ENCODE measurements at places on chromosomes 16 and 17. TPM values are rescaled to one million over a fixed set of nuclear protein-coding genes. Genes with fewer than 3 reads are reported as not detected.

- DNase-seq, result no peak
Measured at GRCh38 chr17:76538281-76538931, 897 bp upstream of the CYGB start.

- no peak for DNase-seq
Measured at GRCh38 chr16:4718466-4718865, 15.6 kb downstream of the ANKS3 start.

DNA sequence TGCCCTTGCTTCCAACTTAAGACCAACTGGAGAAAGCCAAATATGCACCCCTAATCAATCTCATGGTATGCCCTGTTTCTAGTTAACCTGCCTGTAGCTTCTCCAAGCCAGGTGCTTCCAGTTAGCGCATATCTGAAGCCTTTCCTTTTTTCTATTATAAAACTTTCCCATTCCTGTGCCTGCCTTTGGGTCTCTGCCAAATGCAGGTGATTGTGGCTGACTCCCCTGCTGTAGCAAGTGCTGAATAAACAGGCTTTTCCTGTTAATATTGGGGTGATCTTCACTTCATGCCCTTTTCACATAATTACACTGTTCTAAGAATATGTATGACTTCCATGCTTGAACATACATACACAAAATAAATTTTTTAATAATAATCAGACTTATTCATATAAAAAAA lies 207.4 kb downstream of the TANC2 start:
- DNase-seq, result no peak

DNA sequence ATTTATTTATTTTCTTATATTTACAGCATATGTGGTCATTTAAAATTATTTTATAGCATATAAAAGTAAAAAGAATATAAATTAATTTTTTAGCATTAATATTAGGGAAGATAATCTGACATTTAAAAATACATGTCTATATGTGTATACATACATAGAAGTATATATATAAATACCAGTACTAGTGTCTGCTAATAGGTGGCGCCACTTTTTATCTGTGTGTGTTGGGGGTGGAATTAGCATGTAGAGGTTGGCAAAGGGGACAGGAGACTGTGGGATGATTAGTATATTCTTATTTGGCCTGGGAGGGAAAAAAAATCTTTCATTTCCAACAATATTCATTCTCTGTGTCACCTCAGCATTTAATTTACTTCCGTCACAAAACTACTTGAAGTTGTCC lies 359.1 kb downstream of the WWOX start:
- no peak for DNase-seq

Gene SHISA9
- polyA plus RNA-seq, result not detected

DNA sequence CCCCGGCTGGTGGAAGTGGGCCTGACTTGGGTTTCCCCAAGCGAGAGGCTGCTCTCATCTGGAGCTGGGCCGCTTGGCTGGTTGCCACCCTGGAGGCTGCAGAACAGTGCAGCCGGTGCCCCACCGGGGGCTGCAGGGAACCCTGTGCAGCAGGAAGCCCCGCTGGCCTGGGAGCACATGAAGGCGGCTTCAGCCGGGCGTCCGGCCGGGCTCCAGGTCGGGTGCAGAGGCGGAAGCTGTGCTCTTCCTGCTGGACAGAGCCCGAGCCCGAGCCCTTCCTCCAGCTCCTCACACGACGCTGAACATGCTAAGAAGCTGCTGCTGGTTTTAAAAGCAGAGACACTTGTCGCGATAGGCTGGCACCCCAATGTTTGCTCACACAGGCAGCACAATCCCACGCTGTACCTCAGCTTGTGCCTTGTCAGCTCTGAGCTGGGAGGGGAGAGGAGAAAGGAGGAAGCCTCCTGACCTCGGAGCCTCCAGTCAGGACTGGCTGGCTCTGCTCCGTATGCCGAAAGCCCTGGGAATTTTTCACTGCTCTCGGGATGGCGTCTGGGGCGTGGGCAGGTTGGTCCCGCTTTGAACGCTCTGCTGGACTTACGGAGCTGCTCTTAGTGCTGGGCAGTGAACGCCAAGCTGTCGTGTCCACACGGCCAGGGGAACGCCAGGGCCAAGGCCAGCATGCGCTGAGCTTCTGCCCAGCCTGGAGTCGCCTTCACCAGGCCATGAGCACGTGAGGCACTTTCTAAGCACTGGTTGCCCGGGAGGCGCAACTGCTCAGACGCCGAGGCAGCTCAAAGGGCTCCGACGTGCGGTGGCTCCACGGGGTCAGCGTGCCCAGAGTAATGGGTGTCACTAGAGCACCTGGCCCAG lies 8.8 kb downstream of the CDK5R1 start:
- no peak for DNase-seq

DNA sequence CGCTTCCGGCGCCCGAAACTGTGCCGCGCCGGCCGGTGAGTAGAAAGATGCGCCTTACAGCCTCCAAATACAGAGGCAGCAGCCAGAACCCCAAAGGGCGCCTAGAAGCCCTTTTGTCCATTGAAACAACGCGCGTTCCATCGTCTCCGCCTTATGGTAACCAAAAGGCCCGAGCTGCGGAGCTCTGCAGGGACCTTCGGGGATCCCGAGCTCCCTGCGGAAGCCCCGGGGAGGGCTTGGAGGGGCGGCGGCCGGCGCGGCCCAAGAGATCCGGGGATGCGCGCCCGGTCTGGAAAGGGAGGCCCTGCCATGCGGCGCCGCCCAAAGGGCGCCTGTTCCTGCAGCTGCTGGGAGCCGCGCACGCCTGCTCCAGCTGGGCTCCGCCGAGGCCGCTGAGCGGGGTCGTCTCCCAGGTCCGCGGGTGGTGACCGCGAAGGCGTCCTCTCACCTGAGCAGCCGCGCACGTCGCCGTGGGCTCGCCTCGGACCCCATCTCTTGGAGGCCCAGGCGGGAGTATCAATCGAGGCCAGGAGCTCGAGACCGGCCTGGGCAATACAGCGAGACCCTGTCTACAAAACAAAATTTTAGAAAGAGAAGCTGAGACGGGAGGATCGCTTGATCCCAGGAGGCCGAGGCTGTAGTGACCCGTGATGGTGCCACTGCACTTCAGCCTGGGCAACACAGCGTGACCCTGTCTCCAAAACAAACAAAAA lies 742 bp upstream of the FBXO31 start:
- DNase-seq, result no peak

DNA sequence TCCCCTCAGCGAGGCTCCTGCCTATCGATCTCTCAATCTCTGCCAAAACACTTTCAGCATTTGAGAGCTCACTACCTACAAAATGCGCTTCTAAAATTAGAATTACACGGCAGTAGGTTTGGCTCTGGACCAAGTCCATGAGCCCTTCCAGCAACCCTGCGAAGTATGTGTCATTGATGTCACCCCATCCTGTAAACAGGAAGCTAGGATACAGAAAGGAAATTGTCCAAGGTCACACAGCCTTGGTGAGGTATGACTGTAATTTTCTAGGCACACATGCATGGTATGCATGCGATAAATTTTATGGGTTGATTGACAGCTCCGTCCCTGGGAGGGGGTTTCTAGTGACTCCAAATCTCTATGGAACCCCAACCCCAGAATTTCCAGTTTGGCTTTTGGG lies 330.3 kb upstream of the CDH5 start:
- DNase-seq, result no peak

DNA sequence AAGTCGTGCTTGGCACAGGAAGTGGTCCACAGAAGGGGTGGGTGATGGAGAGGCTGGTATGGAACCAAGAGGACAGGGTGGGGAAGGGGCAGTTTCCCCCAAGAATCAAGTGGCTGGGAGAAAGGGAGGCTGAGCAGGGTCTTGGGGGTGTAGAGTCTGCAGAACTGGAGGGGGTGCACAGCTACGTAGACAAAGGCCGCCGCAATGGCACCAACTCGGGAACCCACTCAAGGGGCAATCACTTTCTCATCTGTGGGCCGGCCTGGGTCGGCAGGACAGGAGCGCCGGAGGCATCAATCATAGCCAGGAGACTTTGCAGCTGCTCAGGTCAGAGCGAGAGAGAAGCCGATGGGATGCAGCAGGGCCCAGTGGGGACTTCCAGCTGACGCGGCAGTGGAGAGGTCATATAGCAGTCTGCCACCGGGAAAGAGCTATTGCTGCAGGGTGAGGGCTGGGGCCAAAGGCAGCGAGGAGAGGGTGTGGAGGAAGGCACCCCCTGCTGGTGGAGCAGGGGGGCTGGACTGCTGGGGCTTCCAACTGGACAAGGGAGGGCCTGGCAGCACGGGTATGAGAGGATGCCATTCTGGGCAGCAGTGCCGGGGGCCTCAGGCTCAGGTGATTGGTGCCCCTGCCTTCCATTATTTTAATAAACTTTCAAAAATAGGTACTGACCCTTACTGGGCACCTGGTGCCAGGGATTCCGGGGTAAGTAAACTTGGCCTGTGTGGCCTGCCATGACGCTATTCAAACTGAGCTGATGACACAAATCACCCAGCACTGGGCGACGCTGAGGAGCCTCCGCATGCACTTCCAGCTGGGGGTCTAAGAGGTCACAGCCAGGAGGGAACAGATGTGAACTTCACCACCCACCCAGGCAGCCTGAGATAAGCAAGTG lies 52.5 kb upstream of the MTSS2 start:
- peak; percentile 44 for DNase-seq

DNA sequence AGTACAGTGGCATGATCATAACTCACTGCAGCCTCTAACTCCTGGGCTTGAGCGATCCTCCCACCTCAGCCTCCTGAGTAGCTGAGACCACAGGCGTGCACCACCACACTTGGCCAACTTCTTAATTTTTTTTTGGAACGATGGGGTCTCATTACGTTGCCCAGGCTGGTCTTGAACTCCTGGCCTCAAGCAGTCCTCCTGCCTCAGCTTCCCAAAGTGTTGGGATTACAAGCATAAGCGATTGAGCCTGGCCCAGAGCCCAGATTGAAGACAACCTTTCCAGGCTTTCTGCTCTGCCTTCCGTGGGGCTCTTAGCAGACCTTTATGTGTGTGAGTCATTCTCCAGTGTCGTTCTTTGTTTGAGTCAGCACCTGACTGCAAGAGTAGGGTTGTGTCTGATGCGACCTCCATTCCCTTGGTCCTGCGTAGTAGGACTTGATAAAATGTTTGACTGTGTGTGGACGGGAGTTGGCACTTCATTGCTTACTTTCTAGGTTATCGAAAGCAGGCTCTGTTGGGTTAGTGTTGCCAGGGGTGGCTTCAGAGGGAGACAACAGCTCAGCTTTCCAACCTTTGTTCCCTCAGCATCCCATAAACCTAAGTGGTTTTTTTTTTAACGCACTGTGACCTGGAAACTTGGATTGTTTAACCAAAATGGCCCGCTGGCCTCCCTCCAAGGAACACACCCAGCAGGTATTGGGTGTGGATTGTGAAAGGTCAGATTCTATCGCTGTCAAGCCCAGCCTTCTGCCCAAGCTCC lies 26.4 kb downstream of the EEF2K start:
- DNase-seq, result no peak

Gene RTN4RL1
- polyA plus RNA-seq, result 0.25 TPM

DNA sequence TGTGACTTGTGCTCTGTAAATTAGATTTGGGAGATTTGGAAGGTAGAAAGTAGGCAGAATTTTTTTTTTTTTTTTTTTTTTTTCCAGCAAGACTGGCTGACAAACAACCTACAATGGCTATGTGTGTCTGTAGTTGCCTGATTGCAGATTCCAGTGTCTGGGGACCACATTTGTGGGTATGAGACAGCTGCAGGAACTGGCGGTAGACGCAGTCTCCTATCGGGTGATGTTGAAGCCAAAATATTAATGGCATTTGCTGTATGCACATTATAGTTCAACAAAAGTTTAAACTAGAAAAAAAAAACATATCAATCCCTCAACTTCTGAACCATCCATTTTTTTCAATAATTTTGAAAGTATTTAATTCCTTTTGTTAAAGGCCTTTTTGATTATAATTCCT lies 665.2 kb downstream of the TOX3 start:
- DNase-seq, result no peak

GRCh38 chr16:79392081-79392480 lies 208.5 kb downstream of the MAF start:
- no peak for DNase-seq

DNA sequence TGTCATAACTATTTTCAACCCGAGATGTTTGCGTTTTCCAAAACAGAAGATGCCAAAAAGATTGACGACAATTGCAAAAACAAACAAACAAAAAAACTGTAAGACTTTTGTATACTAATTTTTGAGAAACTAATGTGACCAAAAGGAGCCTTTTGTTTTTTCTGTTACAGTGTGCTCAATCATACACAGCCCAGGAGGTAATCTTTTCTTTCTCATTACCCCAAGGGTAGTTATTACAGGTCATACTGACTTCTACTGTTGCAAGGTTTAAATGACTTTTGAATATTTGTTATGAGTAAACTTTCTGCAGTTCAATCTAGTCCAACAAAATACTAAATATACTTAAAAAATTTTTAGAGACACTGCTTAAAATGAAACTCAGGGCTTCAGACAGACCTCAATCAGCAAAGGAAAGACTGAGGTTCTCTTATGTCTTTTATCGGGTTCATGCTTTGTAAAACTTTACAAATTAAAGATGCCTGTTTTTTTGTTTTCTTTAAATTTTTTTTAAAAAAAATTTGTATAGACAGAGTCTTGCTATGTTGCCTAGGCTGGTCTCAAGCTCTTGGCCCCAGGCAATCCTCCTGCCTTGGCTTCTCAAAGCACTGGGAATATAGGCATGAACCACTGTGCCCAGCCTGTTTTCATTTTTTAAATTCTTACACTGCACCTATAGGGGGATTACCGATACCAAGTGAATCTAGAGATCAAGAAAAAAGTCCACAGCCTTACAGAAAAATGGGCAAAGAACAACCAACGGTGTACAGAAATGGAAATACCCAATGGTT lies 47.6 kb downstream of the SPOP start:
- DNase-seq, result no peak

DNA sequence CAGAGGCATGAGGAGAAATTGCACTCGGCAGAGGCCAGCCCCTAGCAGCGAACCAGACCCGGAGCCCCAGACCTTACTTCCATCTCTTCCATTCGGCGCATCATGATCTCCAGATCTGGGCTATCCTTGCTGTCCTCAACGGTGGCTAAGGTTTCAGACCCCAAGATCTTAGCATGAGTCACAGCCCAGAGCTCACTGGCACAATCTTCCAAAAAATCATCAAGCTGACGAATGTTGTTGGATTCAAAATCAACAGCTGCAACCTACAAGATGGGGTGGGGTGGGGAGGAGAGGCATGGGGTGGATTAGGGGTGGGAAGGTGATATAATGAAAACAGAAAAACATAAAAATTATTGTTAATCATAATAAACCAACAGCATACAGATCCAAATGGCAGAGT lies 39.7 kb upstream of the PITPNM3 start:
- no peak for DNase-seq

Gene MPP2
- 1.1 TPM for polyA plus RNA-seq

GRCh38 chr17:444879-445454 lies 92.4 kb upstream of the RPH3AL start:
- DNase-seq, result no peak

- no peak for DNase-seq
Measured at GRCh38 chr16:85309656-85310587, 197.7 kb upstream of the CIBAR2 start.
